ENCODE measurements at places on chromosomes 3 and 15.

- no peak for DNase-seq
Observed at GRCh38 chr3:164351131-164351530, 727.2 kb downstream of the SI start.

- no peak for DNase-seq
Observed at GRCh38 chr3:129233538-129233937, 15.9 kb upstream of the COPG1 start.

DNA sequence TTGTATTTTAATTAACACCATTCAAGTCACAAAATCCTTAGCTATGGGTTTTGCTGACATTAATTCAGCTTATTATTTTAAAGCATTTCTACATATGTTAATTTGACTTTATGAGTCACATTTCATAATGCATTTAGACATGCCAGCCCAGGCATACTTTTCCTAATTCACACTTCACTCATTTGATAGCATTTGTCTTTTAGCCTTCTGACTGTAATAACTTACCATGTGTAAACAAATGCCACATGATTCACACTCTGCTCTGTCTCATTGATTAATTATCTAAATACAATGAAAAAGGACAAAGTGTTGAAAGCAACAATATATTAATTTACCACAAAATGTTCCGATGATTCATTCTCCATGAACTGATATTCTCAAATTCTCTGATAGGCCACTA, 927.8 kb upstream of the EPHA6 start:
- DNase-seq: no peak

DNA sequence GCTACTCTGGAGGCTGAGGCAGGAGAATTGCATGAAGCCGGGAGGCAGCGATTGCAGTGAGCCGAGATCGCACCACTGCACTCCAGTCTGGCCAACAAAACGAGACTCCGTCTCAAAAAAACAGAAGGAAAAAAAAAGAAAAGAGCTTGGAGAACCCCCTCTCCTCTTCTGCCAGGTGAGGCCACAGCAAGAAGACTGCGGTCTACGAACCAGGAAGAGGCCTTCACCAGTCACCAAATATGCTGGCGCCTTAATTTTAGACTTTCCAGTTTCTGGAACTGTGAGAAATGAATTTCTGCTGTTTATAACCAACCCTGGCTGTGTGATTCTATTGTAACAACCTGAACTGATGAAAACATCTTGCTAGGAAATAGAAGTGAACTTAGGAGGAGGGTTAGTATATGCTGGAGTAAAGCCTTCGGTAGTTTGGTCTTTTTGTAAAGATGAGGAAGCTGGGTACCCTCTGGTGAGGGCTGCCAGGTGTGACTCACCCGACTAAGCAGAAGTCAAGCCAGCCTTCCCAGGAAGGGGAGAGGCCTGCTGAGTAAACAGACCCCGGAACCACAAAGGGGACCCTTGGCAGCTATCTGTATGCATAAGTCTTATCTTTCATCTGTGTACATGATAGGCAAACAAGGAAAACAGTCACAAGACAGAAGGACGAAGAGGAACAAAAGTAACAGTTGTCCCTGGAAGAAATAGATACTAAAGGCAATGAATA, 78.7 kb downstream of the KLF13 start:
- DNase-seq: no peak

DNA sequence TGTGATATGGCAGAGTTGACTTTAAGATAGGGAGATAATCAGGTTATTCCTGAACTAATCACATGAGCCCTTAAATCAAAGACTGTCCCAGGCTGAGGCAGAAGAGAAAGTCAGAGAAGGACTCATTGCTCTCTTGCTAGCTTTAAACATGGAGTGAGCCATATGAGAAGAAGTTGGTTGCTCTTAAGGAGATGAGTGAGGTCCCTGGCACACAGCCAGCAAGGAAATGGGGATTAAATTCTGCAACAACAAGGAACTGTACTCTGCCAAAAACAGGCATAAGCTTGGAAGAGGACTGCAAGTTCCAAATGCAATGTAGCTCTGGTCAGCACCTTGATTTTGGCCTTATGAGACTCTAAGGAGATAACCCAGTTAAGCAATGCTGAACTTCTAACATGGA, 457.0 kb downstream of the PLOD2 start:
- DNase-seq: no peak

DNA sequence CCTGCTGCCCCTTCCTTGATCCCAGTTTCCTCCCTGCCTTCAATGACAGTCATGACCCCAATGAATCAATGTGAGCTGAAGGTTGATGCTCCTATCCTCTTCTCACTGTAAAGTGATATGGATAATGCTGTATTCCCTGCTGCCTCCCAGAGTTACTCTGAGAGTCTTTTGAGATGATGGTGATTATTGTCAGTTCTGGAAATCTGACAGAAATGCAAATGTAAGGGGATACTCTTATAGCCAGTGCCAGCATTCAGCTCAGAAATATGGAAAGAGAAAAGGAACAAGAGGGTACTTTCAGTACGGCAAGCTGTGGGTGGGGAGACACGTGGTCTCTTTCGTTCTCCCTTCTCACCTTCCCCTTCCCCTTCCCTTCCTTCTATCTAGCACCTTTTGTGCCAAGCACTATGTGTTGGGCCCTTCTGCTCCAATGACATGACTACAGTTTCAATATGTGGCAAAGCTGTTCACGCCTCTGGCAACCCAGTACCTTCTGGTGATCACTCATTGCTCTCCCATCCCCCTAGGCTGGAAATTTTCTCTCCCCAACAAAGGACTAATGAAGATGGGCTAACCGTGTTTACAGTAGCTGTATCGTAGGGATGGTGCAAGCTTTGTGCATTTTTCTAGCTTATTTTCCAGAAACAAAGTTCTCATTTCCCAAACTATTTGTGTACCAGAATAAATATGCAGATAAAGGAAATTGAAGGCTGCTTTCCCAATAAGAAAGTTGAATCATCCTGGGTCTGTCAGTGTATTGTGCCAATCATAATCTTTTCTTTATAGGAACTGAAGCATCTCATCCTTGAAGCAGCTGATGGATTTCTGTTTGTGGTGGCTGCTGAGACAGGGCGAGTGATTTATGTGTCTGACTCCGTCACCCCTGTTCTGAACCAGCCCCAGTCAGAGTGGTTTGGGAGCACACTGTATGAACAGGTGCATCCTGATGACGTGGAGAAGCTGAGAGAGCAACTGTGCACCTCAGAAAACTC, 70.3 kb downstream of the ARNT2 start:
- no peak for DNase-seq

- DNase-seq: no peak
Observed at GRCh38 chr15:39443659-39444219, 137.1 kb upstream of the THBS1 start.

DNA sequence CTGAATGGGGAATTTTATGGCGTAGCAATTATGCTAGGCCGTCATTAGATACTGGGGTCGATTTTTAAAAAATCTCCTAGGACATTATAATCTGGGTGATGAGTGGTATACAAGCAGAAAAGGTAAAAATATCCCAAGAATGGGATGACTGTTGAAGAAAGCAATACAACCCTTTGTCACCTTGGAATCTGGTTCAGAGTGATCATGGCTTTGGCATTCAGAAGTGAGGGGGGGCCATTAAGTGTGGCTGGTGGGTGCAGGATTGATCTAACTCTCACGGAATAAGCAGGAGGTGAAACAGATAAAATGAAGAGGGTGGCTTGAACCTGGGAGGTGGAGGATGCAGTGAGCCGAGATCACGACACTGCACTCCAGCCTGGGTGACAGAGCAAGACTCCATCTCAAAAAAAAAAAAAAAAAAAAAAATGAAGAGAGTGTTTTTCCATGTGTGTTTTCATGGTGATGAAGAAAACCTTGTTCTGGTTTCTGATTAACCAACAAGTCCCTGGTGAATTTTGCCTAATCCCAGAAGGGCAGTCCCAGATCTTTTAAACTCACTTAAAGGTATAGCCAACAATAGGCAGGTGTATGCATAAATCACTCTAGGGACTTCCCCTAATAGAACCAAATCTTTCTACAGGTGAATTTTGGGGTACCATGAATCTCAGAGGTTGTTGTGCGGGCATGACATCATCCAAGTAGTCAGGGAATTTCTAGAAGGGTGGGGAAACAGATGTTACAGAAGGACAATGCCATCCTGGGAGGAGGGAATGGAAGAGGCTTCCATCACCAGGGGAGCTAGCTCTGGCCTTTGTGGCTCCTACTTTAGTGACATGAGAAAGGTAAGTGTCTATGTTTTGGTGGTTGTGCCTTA, 3.1 kb upstream of the RAD54L2 start:
- no peak for DNase-seq

DNA sequence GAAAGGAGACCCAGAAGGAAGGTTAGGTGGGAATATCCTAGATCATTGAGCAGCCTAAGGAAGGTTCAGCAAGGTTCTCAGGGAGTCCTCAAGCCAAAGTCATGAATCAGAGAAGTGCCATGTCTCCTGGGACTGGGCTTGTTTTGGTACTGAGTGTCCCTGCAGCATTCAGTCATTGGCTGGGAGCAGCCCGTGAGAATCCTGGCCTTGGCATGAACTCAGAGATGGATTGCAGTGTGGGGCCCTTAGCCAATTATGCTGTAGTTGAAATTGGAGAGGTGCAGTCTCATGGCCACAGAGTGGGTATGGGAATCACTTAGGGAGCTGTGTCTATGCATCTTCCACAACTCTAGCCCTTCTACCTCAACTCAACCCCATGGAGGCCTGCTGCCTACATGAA, 17.0 kb upstream of the PPM1L start:
- DNase-seq: no peak

- peak; percentile 29 for DNase-seq
Observed at GRCh38 chr15:75840659-75841058, 2.6 kb upstream of the UBE2Q2 start.

DNA sequence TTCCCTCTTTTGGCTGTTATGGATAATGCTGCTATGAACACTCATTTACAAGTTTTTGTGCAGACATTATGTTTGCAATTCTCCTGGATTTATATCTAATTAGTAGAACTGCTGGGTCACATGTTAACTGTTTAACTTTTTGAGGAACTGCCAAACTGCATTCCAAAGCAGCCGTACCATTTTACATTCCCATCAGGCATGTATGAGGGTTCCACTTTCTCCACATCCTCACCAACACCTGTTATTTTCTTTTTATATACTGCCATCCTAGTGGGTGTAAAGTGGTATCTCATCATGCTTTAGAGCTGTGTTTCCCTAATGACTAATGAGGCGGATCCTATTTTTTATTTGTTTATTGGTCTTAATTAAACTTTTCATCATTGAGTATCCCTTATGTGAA, 9.2 kb downstream of the KPNA4 start:
- no peak for DNase-seq

- DNase-seq: no peak
Observed at GRCh38 chr3:132871956-132872355, 149.7 kb upstream of the NPHP3 start.

DNA sequence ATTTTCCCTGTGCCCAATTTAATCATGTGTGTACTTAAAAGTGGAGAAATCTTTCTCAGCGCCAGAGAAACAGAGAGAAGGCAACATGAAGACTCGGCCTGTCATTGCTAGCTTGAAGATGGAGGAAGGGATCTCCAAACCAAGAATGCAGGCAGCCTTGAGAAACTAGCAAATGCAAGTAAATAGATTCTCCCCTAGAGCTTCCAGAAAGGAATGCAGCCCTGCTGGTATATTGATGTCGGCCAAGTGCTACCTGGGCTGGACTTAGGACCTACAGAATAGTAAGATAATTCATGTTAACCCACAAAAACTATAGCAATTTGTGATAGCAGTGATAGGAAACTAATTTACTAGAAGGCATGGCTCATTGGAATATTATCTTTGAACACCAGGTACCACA, 150.9 kb upstream of the ABI3BP start:
- no peak for DNase-seq

DNA sequence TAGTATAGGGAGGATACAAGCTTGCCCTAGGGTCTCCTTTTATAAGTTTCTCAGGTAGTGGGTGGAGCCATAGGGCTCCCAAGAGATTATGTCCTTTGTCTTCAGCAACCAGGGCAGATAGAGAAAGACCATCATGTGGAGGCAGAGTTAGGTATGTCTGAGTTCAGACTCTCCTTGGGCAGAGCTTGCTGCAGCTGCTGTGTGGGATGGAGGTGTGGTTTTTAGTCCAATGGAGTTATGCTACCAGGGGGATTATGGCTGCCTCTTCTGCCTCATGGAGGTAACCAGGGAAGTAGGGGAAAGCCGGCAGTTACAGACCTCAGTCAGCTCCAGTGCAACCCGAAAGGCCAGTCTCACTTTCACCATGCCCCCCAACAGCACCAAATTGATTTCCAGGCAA, 220.5 kb downstream of the NECTIN3 start:
- DNase-seq: no peak

GRCh38 chr15:80712956-80713355, 17.8 kb downstream of the ABHD17C start:
- no peak for DNase-seq

DNA sequence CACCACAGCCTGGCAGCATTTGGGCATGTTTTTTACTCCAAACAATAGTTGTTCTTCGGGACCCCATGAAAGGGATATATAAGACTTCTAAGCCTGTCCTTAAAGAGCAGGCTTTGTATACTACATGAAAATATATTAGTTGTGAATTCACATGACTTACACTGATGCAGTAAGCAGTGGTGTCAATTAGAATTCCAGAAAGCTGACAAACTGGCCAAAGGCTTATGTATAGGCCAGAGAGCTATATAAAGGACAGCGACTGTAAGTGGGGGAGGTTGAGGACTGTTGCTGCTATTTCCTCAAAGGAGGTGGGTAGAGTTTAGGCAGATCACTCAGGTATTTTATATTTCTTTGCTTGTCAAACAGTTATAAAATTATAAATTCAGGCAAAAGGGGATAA, 24.8 kb downstream of the KPNA4 start:
- DNase-seq: peak; percentile 23

DNA sequence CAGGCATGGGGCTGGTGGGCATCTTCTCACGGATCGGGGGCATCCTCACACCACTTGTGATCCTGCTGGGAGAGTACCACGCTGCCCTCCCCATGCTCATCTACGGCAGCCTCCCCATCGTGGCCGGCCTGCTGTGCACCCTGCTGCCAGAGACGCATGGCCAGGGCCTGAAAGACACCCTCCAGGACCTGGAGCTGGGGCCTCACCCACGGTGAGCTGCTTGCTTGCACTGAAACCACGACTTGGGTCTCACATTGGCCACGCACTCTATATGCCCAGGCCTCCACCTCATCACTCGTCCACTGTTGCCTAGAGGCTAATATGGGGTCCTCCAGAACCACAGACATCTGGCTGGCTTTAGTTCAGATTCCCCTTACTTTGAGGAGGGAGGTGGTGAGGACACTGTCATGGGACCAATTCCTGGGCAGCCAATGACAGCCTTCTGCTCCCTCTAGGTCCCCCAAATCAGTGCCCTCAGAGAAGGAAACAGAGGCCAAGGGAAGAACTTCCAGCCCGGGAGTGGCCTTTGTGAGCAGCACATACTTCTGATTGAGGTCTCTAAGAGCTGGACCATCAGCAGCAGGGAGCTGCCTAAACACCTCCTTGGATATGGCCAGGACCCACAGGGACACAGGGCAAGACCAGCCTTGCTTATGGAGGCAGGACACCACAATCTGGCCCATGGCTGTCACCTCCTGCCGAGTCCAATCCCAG, 5.0 kb upstream of the SLC22A14 start:
- no peak for DNase-seq

GRCh38 chr3:8604006-8604405, 40.6 kb downstream of the SSUH2 start:
- no peak for DNase-seq

Data from AG04449 (cell line).